ENCODE measurements at places on chromosomes 1 and 21.

- DNase-seq = no peak
Observed at GRCh38 chr1:65068202-65069010, 79.6 kb upstream of the AK4 start.

DNA sequence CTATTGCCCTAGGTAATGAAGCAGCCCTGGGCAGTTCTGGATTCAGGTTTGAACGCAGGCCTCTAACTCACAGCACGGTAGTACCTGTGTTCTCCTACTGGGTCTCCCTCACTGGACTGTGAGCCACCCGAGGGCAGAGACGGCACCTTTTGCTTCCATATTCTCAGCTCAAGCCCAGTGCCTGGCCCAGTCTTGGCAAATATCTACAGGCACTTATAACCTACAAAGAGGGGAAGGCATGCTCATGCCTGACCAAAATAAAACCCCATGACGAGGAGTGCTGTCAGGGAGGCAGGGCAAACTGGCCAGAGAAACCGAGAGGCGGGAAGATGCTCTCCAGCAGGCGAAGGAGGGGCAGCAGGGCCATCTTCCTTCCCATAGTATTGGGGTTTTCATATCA is 91.1 kb downstream of the DDX20 start:
- DNase-seq = no peak

DNA sequence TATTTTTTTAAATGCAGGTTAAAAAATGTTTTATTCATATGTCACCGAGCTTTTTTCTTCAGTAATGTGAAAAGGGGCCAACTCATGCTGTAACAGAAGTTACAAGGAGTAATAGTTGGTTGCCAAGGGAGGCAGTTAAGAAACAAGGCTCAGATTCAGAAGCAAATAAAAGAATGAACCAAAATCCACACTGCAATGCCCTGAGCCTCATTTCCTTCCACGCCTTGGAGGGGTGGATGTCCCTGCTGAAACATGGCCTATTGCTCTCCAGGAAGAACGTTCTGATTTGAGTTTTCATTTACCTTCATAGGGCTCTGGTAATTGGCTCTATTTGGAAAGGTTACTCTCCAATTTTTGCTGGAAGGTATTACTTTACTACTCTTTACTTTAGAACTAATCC is 24.4 kb downstream of the ALG14 start:
- DNase-seq = no peak

- no peak for DNase-seq
Observed at GRCh38 chr1:60428127-60428526, 354.6 kb upstream of the C1orf87 start.

DNA sequence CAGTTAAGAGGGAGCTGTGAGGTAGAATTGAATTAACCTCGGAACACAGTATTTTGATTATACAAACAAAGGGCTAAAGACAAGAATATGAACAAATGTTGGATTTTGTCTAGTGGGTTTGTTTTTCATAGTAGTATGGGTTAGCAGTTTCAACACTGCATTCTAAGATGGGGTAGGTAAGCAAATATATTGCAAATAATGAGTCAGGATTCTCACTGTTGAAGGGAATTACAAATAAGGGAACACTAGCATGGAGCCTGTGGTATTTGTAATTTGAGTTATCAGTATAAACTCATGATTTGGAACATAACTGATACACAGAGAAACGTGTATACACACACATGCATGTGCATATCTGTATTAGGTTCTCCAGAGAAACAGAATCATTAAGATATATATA is 44.5 kb downstream of the CD55 start:
- no peak for DNase-seq

- no peak for DNase-seq
Observed at GRCh38 chr1:63328781-63329180, 6.4 kb downstream of the FOXD3 start.

GRCh38 chr1:214216779-214217178 is 64.2 kb upstream of the SMYD2 start:
- DNase-seq = no peak

- DNase-seq = no peak
Observed at GRCh38 chr1:156705321-156705917, at the start of gene CRABP2. TSS of gene CRABP2 (minus strand) at chr1:156705583. CDS start at chr1:156705446, 137 bp downstream.

- DNase-seq = no peak
Observed at GRCh38 chr1:93680420-93681100, 1.1 kb downstream of the BCAR3 start.
